ENCODE measurements at places on chromosomes 1 and 21.

- H3K4me1 ChIP-seq: no peaks in the 10 kb centered on the region
- no peaks in the 10 kb centered on the region for H3K36me3 ChIP-seq
- H3K4me3 ChIP-seq: no peak overlapping the region
- H3K27me3 ChIP-seq: no peaks in the 10 kb centered on the region
These were observed 464.8 kb downstream of the PTBP2 start for GRCh38 chr1:97186381-97186780.

GRCh38 chr21:44273046-44273445, 11.3 kb upstream of the DNMT3L start:
- DNase-seq: no peak
- no peaks in the 10 kb centered on the region for H3K27me3 ChIP-seq
- no peaks in the 10 kb centered on the region for H3K4me1 ChIP-seq
- H3K4me3 ChIP-seq: no peak overlapping the region
- no peaks in the 10 kb centered on the region for H3K36me3 ChIP-seq

DNA sequence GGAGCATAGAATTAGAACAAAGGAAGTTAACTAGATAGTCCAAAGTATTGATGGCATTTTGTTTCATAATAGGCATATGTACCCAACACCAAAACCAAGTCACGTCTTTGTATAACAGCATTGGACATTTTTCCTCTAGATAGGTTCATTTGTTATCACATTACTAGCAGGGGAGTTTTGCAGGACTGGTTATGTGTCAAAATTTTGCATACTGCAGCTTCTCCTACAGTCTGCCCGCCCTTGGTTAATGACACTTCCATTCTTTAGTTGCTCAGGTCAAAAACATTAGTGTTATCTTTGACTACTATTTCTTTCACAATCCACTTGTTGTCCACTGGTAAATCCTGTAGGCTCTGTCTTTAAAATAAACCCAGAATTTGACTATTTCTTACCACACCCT, 8.9 kb downstream of the CAPZA1 start:
- H3K27me3 ChIP-seq: no peaks in the 10 kb centered on the region
- H3K4me3 ChIP-seq: no peak overlapping the region
- H3K4me1 ChIP-seq: peaks cover 50% of the 10 kb centered on the region
- DNase-seq: no peak
- H3K36me3 ChIP-seq: no peaks in the 10 kb centered on the region

- DNase-seq: no peak
- H3K36me3 ChIP-seq: no peaks in the 10 kb centered on the region
- no peak overlapping the region for H3K27ac ChIP-seq
- H3K27me3 ChIP-seq: no peaks in the 10 kb centered on the region
- no peak overlapping the region for H3K4me3 ChIP-seq
- H3K4me1 ChIP-seq: peaks cover 10% of the 10 kb centered on the region
These were observed 81.6 kb downstream of the HHIPL2 start for GRCh38 chr1:222466150-222466865.

- no peaks in the 10 kb centered on the region for H3K4me1 ChIP-seq
- H3K27me3 ChIP-seq: no peaks in the 10 kb centered on the region
- no peak overlapping the region for H3K27ac ChIP-seq
- H3K4me3 ChIP-seq: no peak overlapping the region
These were observed 30.3 kb upstream of the PLA2G2C start for GRCh38 chr1:20216574-20216973.

DNA sequence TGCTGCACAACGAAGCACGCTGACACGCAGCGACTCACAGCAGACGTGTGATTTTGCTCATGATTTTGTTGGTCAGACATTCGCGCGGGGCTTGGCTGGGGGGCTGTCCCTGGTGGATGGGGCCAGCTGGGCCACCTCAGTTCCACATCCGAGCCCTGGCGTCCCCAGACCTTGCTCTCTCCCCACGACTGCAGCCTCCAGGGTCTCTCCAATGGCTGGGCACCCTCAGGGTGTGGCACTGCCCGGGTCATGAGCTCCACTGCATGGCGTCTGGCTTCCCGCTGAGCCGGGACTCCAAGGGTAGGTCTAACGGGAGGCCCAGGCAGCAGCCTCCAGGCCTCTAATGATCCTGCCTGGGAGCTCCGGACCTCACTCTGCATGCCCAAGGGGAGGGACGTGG, 173.0 kb upstream of the AJAP1 start:
- no peak overlapping the region for H3K27ac ChIP-seq
- peaks cover 31% of the 10 kb centered on the region for H3K27me3 ChIP-seq
- DNase-seq: no peak
- no peak overlapping the region for H3K4me3 ChIP-seq
- no peaks in the 10 kb centered on the region for H3K36me3 ChIP-seq

- H3K36me3 ChIP-seq: no peaks in the 10 kb centered on the region
- no peaks in the 10 kb centered on the region for H3K27me3 ChIP-seq
- H3K4me1 ChIP-seq: no peaks in the 10 kb centered on the region
These were observed 66.4 kb downstream of the RGS13 start for GRCh38 chr1:192702212-192702902.

DNA sequence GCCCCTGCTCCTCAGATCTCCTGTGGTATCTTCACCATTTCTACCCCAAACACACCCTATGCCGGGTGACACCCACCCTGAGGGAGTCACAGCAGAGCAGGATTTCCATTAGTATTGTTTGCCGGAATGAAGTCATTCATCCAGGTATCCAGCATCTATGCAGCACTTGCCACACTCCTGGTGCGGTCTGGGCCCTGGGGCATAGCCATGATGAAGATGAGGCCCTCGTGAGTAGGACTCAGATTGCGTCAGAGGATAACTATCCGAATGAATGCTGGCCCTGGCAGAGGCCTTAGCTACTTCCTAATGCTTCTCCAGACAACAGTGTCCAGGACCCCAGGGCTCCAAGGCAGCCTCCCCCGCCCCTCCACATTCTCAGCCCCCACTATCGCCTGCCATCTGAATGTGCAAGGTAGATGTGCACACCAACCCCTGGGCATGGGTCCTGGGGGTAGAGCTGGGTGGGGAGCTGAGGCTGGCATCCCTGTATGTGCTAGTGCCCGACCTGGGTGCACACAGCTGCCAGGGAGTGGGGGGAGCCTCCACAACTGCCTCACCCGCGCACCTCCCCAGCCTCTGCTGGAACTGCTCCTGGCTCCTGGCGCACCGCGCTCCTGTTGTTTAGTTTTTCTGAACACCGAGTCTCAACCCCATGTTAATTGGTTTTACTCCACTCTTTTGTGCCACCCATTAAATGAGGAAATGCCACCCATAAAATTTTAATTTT, 25.5 kb upstream of the ZC3H12A start:
- H3K27me3 ChIP-seq: no peaks in the 10 kb centered on the region
- no peak for DNase-seq
- H3K27ac ChIP-seq: no peak overlapping the region
- peaks cover 4% of the 10 kb centered on the region for H3K4me1 ChIP-seq

DNA sequence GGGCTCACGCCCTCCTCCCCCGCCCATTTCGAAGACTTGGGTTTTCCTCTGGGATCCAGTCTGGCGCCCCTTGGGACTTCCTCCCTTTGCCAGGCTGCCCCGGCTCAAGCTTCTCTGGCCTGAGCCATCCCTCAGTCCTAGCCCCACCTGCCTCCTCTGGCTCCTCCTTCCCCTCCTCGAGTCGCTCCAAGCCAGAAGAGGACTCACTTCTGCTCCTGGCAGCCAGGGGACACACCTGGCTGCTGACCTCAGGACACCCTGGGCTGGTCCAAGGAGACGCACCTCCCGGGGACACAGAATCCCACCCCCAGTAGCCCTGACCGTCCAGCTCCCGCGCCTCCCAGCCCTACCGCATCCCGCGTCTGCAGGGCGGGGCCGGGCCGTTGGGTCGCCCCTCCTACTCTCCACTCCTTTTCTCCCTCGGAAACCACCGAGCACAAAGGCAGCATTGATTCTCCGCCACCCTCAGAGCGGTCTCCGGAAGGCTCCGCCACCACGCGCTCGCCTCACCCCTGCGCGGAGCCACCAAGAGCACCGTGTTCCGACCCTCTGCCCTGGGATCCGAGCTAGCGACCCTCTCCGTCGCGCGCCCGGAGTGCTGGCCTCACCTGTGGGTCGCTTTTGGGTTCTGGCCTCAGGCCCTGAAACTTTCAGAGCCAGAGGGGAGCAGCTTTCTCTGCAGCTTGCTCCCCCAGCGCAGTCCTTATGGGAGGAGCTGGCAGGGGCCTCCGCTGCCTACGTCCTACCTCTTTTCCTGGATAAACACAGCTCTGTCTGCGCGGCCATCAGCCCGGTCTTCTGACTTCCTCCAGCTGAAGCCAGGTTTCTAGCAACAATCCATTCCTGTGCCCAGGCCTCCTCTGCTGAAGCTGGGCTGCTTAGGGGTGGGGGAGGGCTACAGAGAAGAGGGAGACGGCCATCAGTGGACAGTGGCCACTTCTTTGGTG, at the start of gene C2CD4D:
Gene C2CD4D, minus strand, starts transcription at position 364 of the 947 bp plus-strand sequence. CDS start 831 bp downstream, outside the sequence.
- peak; percentile 55 for DNase-seq
- peak within 1 kb of the TSS; percentile 91 for H3K27ac ChIP-seq

DNA sequence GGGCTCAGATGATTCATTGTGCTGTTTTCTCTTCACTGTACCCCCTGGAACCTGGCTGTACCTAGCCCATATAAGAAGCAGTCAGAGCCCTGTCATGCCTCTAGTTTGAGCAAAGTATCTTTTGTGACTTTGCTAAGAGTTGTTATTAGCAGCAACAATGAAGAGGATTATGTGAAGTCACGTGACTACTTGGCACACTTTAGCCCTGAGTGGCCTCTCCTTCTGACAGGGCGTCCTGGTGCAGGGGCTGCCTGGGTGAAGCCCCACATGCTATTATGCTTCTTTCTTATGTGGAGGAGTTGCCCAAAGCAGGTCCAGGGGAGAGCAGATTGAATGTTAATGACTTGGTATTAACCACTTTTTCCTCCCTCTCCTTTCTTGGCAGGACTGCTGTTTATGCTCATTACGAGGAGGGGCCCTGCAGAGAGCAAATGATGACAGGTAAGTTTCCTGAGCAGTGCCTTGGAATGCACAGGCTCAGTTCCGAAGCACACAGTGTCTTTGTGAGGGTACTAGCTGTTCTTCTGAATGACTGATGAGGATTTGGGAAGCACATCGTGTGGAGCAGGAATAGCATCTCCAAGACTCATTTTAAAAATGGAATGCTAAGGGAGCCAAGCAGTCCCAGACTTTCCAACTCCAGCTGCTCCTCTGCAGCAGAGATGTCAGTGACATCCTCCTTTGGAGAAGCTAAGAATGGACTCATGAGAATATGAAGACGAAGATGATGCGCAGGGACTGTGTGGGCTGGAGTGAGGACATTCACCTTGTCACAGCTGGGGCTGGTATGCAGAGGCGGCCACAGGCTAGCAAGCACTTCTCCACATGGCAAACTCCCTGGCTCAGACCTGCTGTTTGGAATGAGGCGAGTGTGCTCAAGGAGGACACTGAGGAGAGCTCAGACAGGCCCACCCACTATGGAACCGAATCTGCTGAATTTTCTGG, 15.2 kb upstream of the ST3GAL3 start:
- no peak overlapping the region for H3K27ac ChIP-seq
- no peaks in the 10 kb centered on the region for H3K4me1 ChIP-seq
- no peak overlapping the region for H3K4me3 ChIP-seq
- DNase-seq: no peak
- no peaks in the 10 kb centered on the region for H3K27me3 ChIP-seq

DNA sequence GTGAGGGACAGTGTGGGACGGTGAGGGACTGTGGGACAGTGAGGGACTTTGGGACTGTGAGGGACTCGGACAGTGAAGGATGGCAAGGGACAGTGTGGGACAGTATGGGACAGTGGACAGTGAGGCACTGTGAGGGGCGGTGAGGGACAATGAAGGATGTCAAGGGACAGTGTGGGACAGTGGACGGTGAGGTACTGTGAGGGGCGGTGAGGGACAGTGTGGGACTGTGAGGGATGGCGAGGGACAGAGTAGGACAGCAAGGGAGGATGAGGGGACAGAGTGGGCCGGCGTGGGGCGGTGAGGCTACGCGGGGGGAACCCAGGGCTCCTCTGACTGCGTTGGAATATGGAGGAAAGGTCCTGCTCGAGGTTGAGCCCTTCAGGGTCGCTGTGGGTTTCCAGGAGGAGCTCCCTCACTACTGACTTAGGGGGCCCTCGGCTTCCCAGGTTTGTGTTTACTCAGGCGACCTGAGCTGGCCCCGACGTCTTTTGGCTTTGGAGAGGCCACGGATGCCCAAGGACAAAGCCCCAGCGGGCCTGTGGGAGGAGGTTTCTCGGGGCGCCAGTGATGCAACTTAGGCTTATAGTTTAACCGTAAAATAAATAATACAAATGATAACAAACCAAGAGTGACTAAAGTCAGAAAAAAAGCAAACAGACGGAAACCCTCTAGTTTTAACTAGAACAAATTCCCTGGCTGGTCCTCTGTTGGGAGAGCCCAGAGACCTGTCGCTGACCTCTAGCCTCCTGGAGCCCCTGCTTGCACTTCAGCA, 1.1 kb upstream of the ERRFI1 start:
- H3K27ac ChIP-seq: no peak overlapping the region
- no peaks in the 10 kb centered on the region for H3K36me3 ChIP-seq
- peak overlapping the region; percentile 47 for H3K4me3 ChIP-seq
- DNase-seq: no peak

- no peak for DNase-seq
- no peaks in the 10 kb centered on the region for H3K4me1 ChIP-seq
- H3K4me3 ChIP-seq: no peak overlapping the region
- no peaks in the 10 kb centered on the region for H3K27me3 ChIP-seq
These were observed 58.8 kb upstream of the SPATA6 start for GRCh38 chr1:48530727-48531351.

GRCh38 chr1:16145030-16145661, 10.7 kb downstream of the EPHA2 start:
- H3K4me3 ChIP-seq: no peak overlapping the region
- no peak for DNase-seq
- no peaks in the 10 kb centered on the region for H3K36me3 ChIP-seq
- H3K4me1 ChIP-seq: peaks cover 11% of the 10 kb centered on the region

- H3K36me3 ChIP-seq: no peaks in the 10 kb centered on the region
- peaks cover 2% of the 10 kb centered on the region for H3K4me1 ChIP-seq
These were observed 229.5 kb downstream of the TOMM20 start for GRCh38 chr1:234899041-234899729.
